ENCODE measurements at places on chromosomes 1 and 21.

DNA sequence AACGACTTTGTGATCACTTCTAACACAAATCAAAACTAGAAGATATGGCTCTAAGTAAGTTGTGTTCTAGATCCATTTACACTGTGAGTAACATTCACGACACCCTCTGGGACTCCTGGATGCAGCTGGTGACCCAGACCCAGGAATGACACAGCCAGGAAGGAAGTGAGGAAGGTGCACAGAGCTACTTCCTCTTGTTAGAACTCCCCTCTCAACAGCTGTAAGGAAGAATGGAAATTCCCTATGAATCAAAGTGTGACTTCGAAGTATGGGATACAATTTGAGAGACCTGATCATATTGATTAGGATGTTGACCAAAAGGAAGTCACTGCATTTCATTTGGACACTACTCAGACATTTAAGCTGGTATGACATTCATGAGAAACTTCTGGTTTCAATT lies 185.3 kb downstream of the NRIP1 start:
- no peak for DNase-seq

GRCh38 chr1:116710420-116711262 lies 43.1 kb upstream of the IGSF3 start:
- no peak for DNase-seq

DNA sequence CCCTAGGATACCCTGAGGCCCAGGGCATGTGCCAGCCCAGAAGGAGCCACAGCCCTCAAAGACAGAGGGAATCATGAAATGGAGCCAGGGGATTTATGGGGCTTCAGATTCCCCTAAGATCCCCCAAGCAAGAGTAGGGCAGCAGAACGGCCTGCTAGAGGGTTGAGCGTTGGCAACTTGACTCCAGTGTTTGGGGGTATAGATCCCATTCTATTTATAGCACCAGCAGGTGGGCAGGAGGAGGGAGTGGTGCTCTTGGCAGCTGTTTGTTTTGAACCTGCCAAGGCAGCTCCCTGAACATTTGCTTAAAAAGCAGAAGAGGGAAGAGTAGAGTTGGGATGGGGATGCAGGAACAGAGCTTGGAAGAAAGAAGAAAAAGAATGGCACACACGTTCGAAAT lies 33.7 kb downstream of the GLUL start:
- DNase-seq = no peak

- no peak for DNase-seq
Measured at GRCh38 chr1:210311726-210312493, 16.8 kb upstream of the HHAT start.

GRCh38 chr1:66275601-66276023 lies 258.3 kb upstream of the SGIP1 start:
- no peak for DNase-seq

DNA sequence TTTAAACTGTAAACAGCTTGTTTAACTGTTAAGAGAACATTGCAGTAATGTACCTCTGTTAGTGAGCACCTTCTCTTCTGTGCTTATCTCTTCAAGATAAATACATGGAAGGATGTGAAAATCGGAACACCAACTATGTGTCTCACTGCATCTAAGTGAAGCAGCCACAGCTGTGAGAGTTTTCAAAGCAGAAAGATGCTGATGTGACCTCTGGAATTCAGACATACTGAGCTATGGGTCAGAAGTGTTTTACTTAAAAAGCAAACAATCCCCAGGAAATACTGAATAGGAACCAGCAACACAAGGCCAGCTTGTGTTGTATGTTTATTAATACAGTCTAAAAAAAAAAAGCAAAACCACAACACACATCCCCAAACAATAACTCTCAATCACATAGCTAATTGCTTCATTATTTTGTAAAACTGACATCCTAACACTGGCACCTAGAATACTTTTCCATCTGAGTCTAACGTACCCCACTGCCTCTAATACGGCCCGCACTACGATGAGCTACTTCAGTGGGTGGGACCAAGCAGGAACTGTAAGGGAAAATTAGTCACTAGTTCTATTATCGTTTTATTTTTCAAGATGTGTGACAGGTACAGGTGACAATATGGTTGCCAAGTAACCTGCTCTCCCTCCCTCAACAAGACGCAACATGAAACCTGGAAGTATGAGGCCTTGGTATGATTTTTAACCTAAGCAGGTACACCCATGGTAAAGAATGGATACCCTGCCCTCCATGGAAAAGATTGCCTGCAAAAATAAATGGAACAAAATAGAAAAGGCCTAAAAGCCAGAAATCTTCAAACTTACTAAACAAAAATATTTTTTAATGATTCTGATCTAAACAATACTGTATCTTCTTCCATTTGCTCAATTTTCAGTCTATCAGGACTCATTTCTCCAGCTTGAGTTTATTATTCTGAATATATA lies 13.9 kb downstream of the ERRFI1 start:
- no peak for DNase-seq

- DNase-seq = no peak
Measured at GRCh38 chr1:66373157-66373591, 160.8 kb upstream of the SGIP1 start.

DNA sequence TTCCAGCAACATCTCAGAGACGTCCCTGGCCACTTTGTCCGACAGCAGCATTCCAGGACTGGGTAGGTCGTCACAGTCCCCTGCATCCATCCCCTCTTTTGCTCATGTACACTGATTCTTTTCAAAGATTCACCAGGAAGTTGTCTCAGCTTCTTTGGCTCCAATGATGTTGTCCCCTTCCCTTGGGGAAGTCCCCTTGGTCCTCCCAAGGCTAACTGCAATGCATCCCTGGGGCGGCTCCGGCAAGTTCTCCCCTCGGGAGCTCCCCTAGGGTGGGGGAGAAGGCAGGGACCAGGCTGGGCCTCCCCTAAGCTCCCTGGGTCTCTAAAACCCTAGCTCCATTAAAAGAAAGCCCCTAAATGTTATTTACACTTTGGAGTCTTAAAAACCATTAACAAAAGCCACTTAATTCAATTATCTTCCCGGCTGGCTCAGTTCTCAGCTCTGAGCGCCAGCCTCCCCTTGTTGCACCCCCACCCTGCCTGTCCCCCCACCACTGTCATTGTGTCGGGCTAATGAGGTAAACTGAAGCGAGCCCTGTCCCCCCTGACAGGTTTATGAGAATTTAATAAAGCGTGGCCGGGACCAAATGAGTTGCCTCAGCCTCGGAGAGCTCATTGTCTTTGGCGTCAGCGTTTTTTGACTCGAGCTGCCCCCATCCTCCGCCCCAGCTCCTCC lies 25.3 kb downstream of the KNCN start:
- DNase-seq = no peak

DNA sequence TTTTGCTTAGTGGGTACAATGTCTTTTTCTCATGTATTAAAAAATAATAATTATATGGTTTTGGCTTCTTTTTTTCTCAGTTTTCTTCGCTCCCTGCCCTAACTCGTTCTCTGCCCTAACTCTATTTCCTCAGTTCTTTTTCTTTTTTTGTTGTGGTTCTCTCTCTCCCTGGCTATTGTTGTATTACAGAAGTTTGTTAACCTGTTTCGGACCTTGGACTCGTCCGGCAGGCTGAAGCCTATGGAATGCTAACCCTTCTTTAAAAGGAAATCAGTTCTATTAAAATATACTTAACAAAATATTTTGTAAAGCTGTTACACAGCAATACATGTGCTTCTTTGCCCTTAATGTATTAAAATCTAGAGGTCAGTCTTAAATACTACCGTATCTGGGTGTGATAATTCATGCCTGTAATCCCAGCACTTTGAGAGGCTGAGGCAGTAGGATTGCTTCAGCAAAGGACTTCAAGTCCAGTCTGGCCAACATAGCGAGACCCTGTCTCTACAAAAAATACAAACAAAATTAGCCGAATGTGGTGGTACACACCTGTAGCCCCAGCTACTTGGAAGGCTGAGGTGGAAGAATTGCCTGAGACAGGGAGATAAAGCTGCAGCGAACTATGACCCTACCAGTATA lies 64.1 kb downstream of the ANGPTL1 start:
- DNase-seq = no peak

GRCh38 chr21:45830221-45830640 lies 151.3 kb upstream of the COL6A1 start:
- no peak for DNase-seq

DNA sequence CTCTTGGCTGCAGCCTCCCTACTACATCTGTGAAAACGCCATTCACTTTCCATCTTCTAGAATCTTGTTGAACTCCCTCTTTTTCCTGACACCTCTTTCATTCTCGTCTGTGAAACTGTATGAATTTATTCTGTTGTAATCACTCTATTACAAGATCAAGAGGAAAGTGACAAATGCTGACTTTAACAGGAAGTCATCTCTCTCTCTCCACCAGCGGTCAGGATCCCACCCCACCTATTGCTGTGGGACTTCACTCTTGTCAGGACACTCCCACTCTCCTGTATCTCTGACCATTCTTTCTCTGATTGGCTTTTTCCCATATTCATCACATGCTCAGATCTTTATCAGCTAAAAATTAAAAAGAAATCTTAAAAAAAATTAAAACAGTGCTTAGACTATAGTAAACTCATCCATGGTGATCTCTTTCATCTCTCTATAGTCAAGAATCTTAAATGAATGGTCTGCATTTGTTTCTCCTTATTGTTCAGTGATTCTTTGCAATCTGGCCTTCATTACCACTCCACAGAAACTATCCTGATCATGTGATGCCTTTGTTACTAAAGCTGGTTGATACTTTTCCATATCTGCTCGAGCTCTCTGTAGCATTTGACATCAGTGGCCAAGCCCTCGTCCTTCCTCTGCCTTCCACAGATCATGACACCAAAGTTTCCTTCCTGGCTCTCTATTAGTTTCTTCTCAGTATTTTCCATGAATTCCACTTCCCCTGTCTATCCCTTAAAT lies 113.6 kb downstream of the UCHL5 start:
- no peak for DNase-seq

- DNase-seq = no peak
Measured at GRCh38 chr1:77548285-77548684, 134.2 kb downstream of the ZZZ3 start.

GRCh38 chr21:33286600-33287456 lies 20.7 kb downstream of the IL10RB start:
- no peak for DNase-seq

GRCh38 chr1:209769171-209769904 lies 13.5 kb downstream of the TRAF3IP3 start:
- DNase-seq = peak; percentile 47

GRCh38 chr1:40352126-40352525 lies 21.4 kb upstream of the SMAP2 start:
- DNase-seq = no peak

GRCh38 chr1:206866062-206866461 lies 639 bp downstream of the IL20 start:
- no peak for DNase-seq

DNA sequence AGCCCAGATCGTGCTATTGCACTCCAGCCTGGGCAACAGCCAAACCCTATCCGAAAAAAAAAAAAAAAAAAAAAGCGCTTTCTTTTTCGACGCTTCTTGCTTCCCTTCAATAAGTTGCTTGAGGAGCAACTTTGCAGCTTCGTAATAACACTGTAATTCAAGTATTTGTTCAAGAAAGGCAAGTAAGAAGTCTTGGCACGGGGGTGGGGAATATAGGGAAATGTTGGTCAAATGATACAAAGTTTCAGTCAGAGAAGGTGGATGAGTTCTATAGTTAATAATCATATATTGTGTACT lies 871 bp upstream of the PSMA5 start:
- DNase-seq = no peak

DNA sequence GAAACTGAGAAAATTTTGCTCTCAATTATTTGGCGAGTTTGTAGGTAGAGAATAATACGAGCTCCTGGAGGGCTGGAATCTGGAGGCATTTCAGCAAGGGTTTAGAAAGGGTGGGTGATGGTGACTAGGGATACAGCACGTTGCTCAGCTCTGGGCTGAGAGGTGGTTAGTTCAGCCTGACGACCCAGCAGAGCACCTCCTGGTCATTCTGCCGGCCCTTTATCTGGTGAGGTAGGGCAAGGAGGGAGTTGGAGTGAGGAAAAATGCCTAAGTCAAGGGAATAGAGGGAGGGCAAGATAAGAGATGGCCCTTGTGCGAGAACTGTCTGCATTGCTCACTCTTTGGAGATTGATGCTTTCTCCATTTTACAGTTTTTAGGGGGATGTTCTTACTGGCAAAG lies 19.1 kb downstream of the GALNT2 start:
- no peak for DNase-seq

All from activated T-helper 1 cell treated with anti-CD3 and anti-CD28 coated beads, Interleukin-2, amount 50 U/mL, for 16 hours (primary cell).